Left ventricle myocardium superior (tissue), 1 donor: ENCODE measurements at places on chromosomes 5 and 9.

GRCh38 chr5:74641735-74642542 is 1.4 kb upstream of the ENC1 start:
- peak; percentile 40 for DNase-seq

DNA sequence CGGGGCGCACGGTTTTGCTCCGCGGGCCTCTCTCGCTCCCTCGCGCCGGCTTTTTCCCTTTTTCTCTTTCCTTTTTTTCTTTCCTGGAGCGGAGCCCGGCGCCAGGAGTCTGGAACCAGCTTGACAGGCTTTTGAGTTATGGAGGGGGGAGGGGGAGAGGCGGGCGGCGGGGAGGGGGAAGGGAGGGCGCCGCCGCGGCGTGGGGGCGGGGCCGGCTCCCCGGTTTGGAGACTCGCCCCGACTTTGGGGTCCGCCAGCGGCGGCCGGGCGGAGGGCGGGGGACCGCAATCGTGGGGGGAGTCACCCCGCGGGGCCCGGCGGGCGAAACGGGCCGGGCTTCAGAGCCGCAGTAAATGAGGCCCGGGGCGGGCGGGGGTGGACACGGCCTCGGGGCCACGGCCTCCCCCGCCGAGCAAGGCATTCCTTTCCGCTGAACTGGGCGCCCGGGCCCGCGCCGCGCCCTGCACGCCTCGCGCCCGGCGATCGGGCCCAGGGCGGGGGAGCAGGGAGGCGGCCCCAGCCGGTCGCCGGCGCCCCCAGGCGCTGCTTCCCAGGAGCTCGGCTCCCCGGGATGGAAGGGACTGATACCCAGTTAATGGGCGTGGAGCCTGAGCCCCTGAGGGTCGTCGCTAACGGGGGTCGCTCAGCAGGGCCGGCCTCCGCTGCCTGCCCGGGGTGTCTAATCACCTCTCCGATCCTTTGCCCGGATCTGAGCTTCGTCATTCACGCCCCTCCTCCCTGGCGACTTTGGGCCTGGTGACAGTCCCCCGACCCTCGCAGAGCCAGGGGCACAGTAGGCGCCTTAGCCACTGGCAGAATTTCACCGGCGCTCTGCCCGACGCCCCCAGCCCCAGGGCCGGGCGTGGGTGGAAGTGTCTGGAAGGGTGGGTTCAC is 138.1 kb downstream of the C9orf50 start:
- peak; percentile 86 for DNase-seq

DNA sequence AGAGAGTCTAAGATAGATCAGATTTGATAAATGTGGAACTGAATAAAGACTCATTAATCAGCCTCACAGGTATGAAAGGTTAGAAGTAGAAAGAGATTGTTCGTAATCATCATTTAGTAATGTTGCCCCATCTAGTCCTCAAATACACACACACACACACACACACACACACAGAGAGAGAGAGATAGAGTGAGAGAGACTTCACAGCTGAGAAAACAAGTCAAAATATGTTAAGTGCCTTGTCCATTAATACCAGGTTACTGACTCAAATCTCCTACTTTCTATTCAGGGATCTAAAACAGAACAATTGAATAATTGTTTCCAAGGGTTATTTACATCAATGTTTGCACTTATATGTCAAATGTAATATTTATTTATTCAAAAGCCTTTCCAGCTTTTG is 284.6 kb downstream of the MRPS30 start:
- DNase-seq: no peak

DNA sequence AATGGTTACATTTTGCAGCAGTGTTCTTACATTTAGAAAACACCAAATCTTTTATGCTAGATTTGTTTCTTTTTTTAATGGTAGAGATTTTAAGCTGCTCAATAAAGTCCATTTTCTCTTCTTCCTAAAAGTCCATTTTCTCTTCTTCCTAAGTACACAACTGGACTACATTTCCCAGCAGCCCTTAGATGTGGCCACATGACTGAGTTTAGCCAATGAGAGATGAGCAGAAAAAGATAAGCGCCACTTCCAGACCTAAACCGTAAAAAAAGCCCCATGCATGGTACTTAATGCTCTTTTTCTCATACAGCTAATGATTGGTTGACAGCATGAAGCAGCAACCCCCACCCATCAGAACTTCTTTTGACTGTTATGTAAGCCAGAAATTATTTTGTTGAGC is 206.7 kb downstream of the FAM114A2 start:
- DNase-seq: no peak

- DNase-seq: no peak
Measured at GRCh38 chr5:113813466-113813865, 300.0 kb downstream of the YTHDC2 start.

DNA sequence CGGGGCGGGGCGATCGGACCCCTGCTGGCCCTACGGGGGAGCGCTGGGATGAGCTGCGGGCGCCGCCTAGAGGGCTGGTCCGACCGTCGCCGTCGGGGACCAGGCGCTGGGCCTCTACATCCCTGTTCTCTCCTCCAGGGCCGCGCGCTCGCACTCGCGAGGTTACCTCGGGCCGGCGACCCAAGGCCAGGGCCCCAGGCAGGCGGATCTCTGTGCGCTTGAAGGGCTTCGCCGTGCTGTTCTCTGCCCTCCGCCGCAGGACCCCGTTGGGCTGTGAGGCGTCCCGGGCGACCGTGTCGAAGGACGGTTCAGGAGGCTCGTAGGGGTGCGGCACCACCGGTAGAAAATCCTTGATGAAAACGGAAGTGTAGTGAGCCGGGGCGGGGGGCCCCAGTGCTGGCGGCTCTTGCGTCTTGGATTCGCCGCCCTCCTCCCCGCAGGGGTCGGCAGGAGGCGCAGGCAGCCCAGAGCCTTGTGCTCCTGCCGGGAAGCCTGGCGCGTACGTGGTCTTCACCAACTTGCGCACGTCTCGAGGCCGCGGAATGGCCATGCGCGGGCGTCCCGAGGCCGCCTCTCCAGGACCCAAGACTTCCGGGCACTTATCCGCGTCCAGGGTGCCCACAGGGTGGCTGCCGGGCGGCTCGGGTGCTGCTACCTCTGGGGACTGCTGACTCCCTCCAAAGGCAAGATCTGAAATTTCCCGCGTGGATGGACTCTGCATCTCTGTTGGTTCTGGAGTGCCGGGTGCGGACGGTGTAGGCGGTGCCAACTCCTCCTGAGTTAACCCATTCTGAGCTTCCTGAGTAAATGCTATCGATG is 2.0 kb downstream of the PROB1 start:
- peak; percentile 76 for DNase-seq

DNA sequence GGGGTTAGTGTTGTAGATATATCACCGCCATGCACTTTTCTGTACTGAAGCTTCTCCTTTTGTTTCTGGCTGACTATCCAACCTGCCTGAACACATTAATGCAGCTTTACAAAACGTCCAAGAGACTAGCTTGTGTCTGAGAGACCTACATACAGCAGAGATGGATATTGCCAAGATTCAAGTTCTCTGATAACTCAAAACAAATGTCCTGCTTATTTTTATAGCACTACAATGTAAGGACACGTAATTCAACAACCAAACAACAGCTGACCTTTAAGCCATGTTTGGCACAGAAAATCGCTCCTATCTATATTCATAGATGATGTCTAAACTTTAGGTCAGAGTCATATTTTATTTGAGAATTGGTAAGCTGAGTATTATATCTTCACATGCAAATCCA is 76.2 kb upstream of the NTRK2 start:
- DNase-seq: no peak

DNA sequence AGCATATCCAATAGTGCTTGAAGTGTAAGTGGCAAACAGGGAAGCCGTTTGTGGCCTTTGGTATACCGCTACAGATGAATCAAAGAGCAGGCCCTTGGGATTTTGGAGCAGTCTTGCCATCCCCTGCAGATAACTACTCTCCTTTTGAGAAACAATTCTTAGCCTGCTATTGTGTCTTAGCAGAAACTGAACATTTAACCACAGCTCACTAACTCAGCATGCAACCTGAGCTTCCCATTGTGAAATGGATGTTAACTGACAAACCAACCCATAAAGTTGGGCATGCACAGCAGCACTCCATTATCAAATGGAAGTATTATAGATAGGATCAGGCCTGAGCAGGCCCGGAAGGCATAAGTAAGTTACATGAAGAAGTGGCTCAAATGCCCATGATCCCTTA is 315.3 kb upstream of the PTGER4 start:
- no peak for DNase-seq

DNA sequence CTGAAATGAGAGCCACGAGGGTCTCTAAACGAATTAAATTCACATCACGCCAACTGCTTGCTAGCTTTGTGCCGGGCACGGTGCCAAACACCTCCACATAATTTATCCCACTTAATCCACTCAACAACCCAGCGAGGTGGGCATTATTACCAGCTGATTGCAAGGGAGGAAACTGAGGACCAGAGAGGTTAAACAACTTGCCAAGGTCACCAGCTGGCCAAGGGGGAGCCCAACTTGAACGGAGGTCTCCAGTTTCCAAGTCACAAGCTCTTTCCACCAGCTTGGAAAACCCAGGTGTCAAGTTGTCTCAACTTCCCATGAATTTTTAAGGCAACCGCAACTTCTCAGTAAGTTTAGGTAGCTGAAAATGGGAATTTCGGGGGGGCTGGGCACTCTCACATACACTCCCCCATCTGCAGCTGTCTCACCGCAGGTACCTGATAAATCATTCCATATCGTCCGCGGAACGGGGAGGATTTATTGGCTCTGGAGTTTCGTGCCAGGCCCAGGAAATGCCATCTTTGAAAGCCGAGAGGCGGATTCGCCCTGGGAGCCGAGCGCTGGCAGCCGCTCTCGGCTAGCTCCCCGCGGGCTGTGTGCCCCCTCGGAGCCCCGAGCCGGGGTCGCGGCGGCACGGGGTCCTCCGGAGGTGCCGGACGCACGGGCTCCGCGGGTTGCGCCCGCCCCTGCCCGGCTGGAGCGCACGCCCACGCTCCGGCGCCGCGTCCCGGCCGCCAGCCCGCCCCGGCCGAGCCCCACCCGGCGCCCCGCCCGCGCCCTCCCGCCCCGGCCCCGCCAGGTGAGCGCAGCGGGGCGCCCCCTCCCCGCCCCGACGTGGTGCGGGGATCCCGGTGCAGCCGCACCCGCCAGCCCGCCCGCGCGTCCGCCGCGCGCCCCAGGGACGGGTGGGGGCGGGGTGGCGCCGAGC is 617 bp downstream of the PTPN3 start:
- DNase-seq: no peak

GRCh38 chr5:109167586-109167985 is 242.2 kb downstream of the PJA2 start:
- no peak for DNase-seq

GRCh38 chr9:79742110-79742721 is 170.5 kb downstream of the TLE4 start:
- DNase-seq: no peak

DNA sequence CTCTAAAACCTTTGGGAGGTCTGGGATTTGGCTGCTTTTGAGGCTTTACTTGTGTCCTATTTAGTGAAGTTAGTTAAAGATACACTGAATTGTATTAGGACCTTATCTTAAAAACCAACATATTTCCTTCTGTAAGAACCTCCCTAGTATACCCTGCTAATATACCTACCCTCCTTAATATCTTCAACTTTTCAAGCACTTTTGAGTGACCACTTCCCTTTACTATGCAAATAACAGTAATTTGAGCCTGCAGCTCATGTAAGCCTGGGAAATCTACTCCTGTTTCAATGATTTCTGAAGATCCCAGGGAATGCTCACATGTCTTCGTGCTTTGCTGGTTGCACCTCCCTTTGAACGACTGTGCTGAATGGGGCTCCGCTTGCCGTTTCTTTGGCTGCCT is 358.5 kb downstream of the YTHDC2 start:
- no peak for DNase-seq

DNA sequence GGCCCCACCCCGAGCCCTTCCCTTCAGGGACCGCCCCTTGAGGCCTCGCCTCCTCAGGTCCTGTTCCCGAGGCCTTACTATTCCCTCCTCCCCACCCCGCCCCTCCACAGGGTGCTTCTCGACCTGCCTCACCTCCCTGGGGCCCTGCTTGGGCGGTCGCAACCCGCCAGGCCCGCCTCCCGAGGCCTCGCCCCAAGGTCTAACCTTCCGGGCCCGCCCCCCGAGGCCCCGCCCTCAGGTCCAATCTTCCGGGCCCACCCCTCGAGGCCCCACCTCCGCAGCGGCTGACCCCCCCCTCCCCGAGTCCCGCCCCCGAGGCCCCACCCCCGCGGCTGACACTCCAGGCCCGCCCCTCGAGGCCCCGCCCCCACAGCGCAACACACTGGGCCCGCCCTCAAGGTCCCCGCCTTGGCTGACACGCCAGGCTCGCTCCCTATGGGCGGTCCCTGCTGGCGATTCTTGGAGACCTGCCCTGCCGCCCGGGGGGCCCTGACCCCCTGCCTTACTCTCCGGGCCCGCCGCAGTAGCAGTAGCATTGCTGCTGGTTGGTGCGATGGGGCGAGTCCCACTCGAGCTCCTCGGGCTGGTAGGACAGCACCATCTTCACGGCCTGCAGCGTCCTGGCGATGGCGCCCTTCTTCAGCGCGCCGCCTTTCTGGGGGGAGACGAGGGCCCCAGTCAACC is 8.2 kb downstream of the PHF19 start:
- DNase-seq: peak; percentile 97

- DNase-seq: no peak
Measured at GRCh38 chr5:39498278-39498952, 73.6 kb upstream of the DAB2 start.

DNA sequence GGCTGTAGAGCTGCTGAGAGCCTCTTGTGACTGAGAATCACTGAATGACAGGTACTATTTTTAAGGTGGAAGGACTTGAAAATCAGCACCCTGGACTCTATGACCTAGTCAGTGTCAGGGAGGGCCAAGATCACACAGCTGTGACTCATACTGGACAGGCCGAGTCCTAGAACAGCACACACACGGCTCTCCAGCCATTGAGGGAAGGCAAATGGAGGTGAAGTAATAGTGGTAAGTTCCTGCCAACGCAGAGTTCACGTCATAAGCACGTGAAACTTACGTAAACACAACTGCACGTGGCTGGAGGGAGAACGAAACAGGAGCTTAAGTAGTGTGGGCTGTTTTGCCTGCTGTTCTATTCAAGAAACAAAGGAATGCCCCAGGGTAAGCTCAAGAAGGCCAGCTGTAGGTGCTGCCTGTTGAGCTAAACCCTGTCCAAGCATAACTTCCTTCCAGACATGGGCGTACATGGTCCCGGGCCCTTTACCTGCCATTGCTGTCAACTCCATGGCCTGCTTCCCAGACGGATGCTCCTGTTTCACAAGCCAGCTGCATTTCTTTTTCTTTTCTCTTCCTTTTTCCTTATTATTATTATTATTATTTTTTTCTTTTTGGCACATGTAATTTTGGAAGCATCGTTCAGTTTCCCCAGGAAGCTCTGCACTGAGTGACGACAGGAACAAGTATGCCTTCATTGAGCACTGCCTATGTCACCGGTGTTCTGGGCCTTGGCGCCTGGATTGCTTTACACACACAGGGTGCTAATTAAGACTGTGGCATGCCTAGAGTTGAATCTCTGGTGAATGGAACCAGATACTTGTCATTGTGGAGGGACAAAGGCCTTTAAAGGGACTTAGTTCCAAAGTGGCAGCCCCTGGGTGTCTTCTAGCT is 10.2 kb upstream of the LCP2 start:
- DNase-seq: peak; percentile 76

DNA sequence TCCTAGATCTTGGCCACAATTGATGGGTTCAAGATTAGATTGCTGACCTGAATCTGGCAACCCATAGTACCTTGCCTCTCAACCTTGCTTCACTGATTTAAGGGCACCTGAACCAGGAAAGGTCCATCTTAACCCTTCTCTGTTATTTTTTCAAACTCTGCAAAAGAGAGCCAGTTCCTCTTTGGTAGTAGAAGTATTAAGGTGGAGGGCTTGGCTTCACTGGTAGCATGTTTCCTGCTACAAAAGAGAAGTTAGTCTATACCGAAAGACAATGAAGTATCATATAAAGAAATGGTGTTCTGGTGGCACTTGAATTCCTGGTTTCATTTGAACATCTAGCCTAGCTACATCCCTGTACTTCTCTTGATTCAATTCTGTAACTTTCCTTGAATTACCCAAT is 8.5 kb downstream of the ALG2 start:
- DNase-seq: no peak

- DNase-seq: no peak
Measured at GRCh38 chr9:27847380-27847779, 274.1 kb upstream of the C9orf72 start.
